ENCODE measurements at places on chromosomes 6 and 20.

DNA sequence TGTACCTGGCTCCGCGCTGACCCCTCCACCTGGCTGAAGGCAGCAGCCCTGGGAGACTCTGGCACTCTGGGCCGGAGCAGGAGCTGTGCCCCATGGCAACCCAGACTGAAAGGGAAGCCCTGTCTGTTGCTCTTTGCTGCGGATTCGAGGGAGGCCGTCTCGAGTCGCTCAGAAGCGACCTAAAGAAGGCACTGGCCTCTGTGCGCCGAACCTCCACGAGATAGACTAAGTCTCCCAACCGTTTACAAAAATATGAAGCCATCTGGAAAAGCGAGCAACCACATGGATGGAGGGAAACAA lies 10.5 kb upstream of the TBX18 start:
- no peak for DNase-seq

DNA sequence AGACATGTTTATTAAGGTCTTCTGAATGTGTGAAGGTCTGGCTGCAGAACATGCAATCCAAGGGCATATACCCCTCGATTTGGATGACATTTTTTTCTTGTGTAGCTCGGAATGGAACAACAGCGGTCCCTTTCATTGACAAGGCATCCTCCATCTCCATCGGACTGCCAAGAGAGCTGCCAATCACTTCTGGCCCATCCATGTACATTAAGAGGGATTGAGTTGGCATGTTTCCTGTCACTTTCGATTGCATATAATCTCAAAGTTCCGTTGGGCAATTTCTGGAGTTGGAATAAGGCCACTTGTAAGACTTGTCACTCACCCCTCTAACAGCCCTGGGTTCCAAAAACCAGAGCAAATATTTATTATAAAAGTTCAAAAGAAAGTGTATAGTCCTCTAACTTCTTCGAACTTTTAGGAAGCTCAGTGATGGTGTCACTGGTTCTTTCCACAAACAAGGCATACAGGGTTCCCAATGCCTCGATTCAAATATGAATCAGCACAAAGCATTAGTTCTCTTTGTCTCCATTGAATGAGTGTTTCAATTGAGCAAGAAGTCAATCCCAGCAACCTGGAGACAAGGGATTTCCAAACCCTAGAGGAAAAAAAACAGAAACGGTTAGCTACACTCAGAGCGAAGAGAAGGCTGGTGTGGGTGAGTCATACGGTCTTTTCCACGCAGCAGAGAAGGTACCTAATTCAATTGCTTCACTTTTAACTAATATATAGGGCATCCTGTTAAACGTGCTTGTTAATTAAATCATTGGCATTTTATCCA lies 10.9 kb downstream of the ZNF217 start:
- DNase-seq: no peak

DNA sequence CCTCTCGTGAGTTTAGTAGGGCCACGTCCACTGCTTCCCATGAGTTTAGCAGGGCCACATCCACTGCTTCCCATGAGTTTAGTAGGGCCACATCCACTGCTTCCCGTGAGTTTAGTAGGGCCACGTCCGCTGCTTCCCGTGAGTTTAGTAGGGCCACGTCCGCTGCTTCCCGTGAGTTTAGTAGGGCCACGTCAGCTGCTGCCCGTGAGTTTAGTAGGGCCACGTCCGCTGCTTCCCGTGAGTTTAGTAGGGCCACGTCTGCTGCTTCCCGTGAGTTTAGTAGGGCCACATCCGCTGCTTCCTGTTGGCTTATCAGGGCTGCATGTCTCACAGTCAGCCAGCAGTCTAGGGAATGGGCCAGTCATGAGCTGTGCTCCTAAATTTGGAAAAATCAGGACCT lies 113.7 kb upstream of the QKI start:
- DNase-seq: no peak

- no peak for DNase-seq
These were observed 4.7 kb upstream of the DNAJC5 start for GRCh38 chr20:63890201-63890576.

- no peak for DNase-seq
These were observed 28.7 kb downstream of the FRMD1 start for GRCh38 chr6:168050225-168050880.

GRCh38 chr20:37880726-37881591 lies 22.0 kb upstream of the VSTM2L start:
- DNase-seq: no peak

- DNase-seq: no peak
These were observed 17.4 kb downstream of the NKX2-2 start for GRCh38 chr20:21496452-21496851.

DNA sequence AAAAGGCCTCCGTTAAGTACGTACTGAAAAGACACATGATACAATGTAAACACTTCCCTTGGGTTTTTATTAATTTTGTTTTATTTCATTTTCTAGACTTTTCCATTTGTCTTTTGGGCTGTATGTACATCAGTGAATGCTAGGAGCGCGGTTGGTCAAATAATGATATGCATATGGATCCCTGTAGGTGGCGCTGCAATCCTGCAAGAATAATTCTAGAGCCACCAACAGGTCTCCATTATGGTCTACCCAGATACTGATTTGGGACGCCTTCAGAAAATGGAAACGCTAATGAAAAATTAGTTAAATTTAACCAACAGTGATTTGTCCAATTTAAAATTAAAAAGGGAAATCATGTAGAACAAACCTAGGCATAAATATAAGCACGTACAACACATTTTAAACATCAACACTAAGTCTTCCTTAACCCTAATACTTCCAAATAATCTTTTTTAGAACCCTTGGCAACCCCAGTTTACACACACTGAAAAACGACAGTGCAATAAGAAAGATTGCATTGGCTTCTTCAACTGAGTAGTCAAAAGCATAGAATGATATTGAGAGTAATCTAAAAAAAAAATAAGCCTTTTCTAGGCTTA lies 433.5 kb downstream of the RFPL4B start:
- DNase-seq: no peak

DNA sequence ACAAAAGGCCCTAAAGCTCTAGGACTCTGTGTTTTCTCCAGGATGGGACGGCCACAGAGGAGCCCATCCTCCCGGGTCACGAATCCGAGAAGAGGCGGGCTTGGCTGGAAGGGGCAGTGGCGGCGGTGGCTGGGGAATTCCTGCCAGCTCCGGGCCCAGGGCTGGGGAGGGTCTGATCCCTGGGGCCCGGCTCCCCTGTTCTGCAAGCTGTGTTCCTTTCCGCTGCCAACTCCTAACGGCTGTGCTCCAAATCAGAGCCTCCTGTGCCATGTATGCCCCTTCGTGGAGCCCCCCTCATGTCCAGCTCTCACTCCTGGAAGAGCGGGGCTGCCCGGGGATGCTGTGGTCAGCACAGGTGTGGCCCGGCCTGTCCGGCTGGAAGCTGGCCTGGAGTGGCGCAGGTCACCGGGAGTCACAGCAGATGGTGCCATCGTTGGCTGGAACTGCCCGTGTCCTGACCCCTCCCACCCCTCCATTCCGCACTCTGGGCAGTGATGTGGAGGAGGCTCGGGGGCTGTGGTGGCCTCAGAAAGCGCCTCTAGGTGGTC lies 88.2 kb upstream of the MPC1 start:
- no peak for DNase-seq

GRCh38 chr6:168447282-168447681 lies 6.3 kb downstream of the SMOC2 start:
- DNase-seq: no peak

DNA sequence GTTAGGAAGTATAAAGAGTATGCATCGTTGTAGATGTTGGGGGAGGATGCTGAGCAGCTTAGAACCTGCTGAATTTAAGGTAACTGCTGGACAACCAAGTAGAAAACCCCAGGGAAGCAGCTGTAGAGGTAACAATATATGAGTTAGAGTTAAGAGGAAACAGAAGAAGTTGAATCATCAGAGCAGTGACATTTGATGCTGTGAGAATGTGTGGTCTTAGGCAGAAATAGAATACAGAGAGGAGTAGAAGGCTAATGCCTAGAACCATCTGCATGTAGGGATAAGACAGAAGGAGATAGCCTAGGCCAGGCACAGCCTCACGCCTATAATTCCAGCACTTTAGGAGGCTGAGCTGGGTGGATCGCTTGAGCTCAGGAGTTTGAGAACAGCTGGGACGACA lies 22.6 kb upstream of the DYNLRB1 start:
- no peak for DNase-seq

- no peak for DNase-seq
These were observed 55.6 kb downstream of the SENP6 start for GRCh38 chr6:75657327-75657726.

All from activated effector memory CD4-positive, alpha-beta T cell treated with Interleukin-2 at 50 U/mL for 16 hours (primary cell).